Fibroblast of lung (primary cell): ENCODE measurements at places on chromosomes 13 and 19. TPM values are rescaled to one million over a fixed set of nuclear protein-coding genes. Genes with fewer than 3 reads are reported as not detected.
A peak's percentile ranks its signal among the peaks of the same experiment; 100 is the strongest.

DNA sequence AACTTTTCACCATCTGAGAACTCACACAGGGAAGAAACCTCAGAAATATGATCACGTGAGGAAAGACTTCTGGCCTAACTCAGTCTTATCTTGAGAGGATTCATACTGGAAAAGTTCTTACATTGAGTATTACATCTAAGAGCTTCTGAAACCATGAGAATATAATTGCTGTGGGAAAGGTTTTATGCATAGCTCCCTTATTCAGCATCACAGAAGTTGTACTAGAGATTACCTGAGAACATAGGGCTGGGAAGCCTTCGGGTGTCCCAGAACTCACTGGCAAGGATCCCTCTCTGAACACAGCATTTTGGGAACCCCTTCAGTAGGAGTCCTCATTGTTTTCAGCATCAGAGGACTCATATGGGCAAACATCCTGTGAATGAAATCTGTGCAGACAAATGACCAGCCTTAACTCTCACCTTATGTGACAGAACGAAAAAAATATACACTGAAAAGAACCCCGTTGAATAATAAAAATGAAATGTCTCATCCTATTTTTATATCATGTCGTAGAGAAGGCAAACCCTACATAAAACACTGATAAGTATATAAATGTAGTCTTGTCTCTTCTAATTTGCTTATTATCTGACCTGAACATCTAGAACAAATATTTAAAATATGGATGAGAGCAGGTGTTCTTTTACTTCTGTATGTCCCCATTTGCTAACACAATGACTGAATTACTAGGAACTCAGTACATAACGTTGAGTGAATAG, 14.2 kb downstream of the ZNF274 start:
- peaks cover 12% of the 10 kb centered on the region for H3K36me3 ChIP-seq
- H3K27ac ChIP-seq: no peak overlapping the region
- no peaks in the 10 kb centered on the region for H3K27me3 ChIP-seq

GRCh38 chr19:50835785-50836542, 2.6 kb upstream of the KLK15 start:
- H3K27me3 ChIP-seq: no peaks in the 10 kb centered on the region
- no peak overlapping the region for H3K27ac ChIP-seq
- DNase-seq: peak; percentile 35

GRCh38 chr19:48094129-48094854, 16.3 kb downstream of the PLA2G4C start:
- DNase-seq: no peak
- H3K4me3 ChIP-seq: no peak overlapping the region
- H3K36me3 ChIP-seq: no peaks in the 10 kb centered on the region
- no peak overlapping the region for H3K27ac ChIP-seq
- H3K4me1 ChIP-seq: no peaks in the 10 kb centered on the region
- H3K27me3 ChIP-seq: peaks cover 6% of the 10 kb centered on the region

DNA sequence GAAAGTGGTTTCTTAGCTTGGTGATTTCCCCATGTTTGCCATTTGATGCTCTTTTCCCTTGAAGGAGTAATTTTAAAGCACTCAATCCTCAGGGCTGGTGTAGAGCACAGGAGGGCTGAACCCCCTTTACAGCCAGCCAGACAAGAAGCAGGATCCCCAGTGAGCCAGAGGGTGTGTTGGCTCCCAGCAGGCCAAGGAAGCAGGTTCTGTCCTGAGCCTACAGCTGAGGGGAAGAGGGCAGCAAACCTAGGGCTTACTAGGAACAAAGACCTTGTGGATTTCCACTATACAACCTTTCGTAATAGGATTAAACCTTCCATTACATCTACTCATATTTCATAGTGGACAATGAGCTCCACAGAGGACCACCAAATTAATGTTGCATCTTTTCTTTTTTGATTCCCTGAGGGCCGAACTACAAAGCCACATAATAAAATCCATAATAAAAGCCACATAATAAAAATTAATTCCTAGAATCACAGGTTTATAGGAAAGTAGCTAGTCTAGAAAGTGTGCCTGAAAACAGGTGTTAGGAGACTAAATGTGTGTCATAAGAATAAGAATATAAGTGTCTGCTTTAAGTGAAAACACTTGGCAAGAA, 300.2 kb downstream of the DCLK1 start:
- no peak for DNase-seq
- no peaks in the 10 kb centered on the region for H3K4me1 ChIP-seq
- H3K4me3 ChIP-seq: no peak overlapping the region
- no peak overlapping the region for H3K27ac ChIP-seq
- H3K36me3 ChIP-seq: no peaks in the 10 kb centered on the region

DNA sequence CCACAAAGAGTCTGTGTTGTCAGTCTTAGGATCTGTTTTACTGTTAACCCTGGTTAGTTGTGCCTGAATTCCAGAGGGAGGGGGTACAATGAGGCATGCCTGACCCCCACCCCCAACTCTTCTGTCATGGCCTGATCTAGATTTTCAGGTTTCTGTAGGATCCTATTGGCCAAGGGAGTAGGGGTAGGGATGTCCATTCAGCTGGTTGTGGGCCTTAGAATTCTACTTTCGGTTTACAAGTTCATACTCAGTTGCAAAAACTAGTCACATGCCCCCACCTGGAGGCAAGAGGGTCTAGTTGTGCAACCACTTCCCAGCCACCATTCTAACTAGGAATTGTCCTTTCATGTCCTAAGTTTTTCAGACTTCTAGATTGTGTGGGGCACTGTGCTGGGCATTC, 94.3 kb upstream of the MBNL2 start:
- H3K4me1 ChIP-seq: peaks cover 16% of the 10 kb centered on the region
- no peaks in the 10 kb centered on the region for H3K27me3 ChIP-seq
- no peak overlapping the region for H3K27ac ChIP-seq
- no peaks in the 10 kb centered on the region for H3K36me3 ChIP-seq
- no peak overlapping the region for H3K4me3 ChIP-seq

DNA sequence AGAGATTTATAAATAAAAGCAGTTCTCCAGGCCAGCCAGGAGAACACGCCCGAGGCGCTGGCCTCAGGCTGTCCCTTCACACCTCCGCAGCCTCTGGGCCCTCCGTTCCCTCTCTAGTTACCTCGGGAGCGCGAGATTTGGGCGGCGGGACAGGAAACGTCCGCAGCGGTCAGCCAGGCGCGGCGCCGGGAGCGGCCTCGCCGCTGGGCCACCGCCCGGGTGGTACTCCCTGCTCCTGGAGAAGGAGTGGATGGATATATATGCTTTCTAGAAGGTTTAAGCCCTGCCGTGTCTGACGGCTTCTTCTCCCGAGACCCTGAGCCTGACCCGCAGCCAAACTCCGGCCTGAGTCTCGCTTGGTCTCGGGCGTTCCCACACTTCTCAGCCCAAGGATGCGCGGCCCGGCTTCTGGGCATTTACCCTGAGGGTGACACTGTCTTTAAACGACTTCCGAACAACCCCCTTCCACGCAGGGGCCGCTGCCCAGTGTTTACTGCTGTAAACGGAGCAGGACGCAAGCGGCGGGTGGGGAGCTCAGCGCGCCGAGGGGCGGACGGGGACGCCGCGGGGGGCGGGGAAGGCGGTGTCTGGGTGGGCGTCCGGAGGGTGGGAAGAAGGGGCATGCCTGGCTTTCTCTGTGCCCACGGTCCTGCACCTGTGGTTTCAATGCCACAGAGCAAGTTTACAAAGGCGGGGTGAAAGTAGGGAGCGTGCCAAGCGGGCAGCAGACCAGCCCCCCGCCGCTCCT, 2.0 kb upstream of the ZIC2 start:
- no peak overlapping the region for H3K4me3 ChIP-seq
- H3K27ac ChIP-seq: no peak overlapping the region
- H3K36me3 ChIP-seq: no peaks in the 10 kb centered on the region
- H3K4me1 ChIP-seq: no peaks in the 10 kb centered on the region

ARHGEF18 gene
- polyA plus RNA-seq: 6.1 and 7.8 TPM in 2 replicates

DNA sequence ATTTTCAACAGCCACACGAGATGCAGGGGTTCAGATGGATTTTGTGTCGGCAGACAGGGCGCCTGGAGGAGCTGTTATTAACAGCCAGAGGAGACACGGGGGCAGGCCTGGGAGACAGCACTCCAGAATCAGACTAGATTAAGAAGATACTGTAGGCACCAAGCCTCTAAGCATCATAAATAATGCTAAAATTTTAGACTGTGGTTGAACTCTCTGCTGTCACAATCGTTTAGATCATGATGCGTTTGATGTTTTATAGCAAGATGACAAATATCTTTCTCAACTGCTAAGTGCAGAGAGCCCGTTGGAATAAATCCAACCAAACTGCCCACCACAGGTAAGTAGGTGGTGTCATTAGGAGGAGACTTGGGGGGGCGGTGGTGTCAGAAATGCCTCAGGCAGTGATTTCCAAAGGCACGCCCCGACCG, 63.9 kb downstream of the CEBPG start:
- H3K4me1 ChIP-seq: no peaks in the 10 kb centered on the region
- DNase-seq: no peak
- no peaks in the 10 kb centered on the region for H3K36me3 ChIP-seq
- H3K4me3 ChIP-seq: no peak overlapping the region
- no peaks in the 10 kb centered on the region for H3K27me3 ChIP-seq

GRCh38 chr13:50244713-50245574, 229.7 kb downstream of the KCNRG start:
- H3K4me1 ChIP-seq: peaks cover 7% of the 10 kb centered on the region
- peaks cover 2% of the 10 kb centered on the region for H3K27me3 ChIP-seq
- no peak overlapping the region for H3K27ac ChIP-seq
- no peak overlapping the region for H3K4me3 ChIP-seq

DNA sequence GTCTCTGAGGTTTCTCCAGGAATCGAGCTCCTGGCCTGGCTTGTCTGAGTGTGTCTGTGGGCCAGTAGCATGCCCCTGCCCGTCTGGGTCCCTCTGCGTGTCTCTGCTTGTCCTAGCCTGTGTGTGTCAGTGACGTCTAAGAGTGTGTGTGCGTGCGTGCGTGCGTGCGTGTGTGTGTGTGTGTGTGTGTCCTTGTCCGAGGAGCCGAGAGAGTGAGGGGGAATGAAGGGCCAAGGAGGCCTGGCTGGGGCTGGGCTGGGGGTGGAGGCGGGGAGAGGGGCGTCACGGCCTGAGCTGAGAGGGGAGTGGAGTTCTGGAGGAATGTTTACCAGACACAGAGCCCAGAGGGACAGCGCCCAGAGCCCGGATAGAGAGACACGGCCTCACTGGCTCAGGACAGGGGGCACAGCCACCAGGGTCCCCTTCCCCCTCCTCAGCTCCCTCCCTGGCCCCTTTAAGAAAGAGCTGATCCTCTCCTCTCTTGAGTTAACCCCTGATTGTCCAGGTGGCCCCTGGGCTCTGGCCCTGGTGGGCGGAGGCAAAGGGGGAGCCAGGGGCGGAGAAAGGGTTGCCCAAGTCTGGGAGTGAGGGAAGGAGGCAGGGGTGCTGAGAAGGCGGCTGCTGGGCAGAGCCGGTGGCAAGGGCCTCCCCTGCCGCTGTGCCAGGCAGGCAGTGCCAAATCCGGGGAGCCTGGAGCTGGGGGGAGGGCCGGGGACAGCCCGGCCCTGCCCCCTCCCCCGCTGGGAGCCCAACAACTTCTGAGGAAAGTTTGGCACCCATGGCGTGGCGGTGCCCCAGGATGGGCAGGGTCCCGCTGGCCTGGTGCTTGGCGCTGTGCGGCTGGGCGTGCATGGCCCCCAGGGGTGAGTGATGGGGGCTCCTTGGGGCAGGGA, at the start of gene AXL:
Gene AXL, plus strand, starts transcription at position 609 of the 893 bp plus-strand sequence. Its CDS starts 170 bp downstream, at position 779.
- no peaks in the 10 kb centered on the region for H3K27me3 ChIP-seq
- peak within 1 kb of the TSS; percentile 99 for H3K27ac ChIP-seq
- peaks cover 22% of the 10 kb centered on the region for H3K36me3 ChIP-seq
- peak within 1 kb of the TSS; percentile 92 for H3K4me3 ChIP-seq
- peaks cover 27% of the 10 kb centered on the region for H3K4me1 ChIP-seq
- peak; percentile 85 for DNase-seq

DNA sequence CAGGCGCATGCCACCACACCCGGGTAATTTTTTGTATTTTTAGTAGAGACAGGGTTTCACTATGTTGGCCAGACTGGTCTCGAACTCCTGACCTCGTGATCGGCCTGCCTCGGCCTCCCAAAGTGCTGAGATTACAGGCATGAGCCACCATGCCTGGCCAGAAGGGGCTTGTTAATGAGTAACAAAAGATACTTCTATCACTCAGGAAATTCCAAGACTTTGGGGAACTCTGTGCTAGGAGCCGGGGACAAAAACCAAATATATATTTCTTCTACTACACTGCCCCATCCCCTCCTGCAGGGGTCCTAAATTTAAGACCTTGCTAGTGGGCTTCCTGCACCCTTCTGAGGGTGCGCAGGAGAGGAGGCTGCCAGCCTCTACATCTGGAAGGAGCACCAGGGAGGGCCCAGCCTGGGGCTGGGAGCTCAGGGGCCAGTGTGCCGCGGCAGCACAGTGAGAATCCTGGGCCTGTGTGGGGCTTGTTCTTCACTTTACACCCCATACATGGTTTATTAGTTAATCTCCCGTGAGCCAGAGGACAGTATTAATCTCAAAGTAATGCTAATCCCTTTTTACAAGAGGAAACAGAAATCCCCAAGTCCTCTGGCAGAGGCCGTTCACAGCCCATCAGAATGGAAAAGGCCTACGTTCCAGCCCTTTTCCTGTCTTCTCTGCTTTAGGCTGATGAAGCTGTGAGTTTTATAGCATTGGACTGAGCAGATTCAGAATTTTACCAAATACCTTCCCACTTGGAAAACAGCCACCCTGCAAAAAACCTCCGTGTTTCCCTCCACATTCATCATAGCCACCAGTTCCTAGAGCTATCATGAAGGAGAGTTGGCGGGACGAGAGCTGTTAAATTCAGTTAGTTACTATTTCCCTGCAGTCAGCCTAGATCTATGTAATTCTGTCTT, 44.4 kb upstream of the NPAS1 start:
- peaks cover 32% of the 10 kb centered on the region for H3K4me1 ChIP-seq
- H3K4me3 ChIP-seq: no peak overlapping the region
- H3K27me3 ChIP-seq: no peaks in the 10 kb centered on the region
- peaks cover 3% of the 10 kb centered on the region for H3K36me3 ChIP-seq

RNF113B gene
- polyA plus RNA-seq: not detected in 2 replicates

- H3K27me3 ChIP-seq: peaks cover 4% of the 10 kb centered on the region
- no peaks in the 10 kb centered on the region for H3K4me1 ChIP-seq
- no peak for DNase-seq
These were observed 25.4 kb upstream of the NANOS2 start for GRCh38 chr19:45939792-45940514.

GRCh38 chr13:99290894-99291293, 16.3 kb downstream of the GPR183 start:
- H3K27ac ChIP-seq: no peak overlapping the region
- no peaks in the 10 kb centered on the region for H3K4me1 ChIP-seq
- H3K4me3 ChIP-seq: no peak overlapping the region
- no peak for DNase-seq
- no peaks in the 10 kb centered on the region for H3K27me3 ChIP-seq

GRCh38 chr13:51346397-51346796, 6.9 kb downstream of the SERPINE3 start:
- no peaks in the 10 kb centered on the region for H3K27me3 ChIP-seq
- peaks cover 2% of the 10 kb centered on the region for H3K36me3 ChIP-seq
- H3K4me3 ChIP-seq: no peak overlapping the region
- no peak overlapping the region for H3K27ac ChIP-seq
- DNase-seq: no peak

DNA sequence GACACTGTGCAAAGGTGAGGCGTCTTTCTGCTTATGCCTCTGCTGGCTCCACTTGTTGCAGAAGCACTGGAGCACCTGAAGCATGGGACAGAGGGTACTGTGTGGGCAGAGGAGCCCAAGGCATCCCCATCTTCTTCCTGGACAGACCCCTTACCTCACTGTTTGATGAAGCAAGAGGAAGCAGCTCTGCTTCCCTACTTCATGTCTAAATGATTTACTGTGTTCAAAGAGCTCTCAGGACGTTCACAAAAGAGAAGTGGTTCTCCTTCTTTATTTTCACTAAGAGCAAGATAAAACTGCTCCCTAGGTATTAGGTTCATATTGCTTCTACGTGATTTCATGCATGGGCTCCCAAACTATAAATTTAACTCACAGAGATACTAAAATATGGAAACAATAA, 1635.4 kb upstream of the SLC10A2 start:
- H3K27ac ChIP-seq: no peak overlapping the region
- H3K36me3 ChIP-seq: no peaks in the 10 kb centered on the region
- H3K27me3 ChIP-seq: no peaks in the 10 kb centered on the region
- no peak overlapping the region for H3K4me3 ChIP-seq
- no peak for DNase-seq
